ENCODE measurements at places on chromosomes 2 and 18.

DNA sequence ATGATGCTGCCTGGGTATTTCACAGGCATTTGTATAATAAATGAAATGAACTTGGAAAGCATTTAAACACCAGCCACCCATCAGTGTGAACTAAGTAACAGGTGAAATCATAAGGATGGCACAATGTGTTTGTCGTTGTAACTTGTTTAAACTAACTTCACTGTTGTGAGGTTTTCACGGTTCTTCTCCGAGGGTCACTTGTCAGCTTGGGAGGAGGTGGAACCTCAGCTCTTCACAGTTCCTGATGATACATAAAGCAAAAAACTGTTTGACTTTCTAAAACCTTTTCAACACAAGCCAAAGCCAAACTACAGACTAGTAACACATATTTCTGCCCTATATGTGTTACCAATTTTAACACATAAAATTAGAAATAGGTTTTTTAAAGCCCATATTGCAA is 13.1 kb downstream of the TMEM18 start:
- DNase-seq, result no peak

- no peak for DNase-seq
Observed at GRCh38 chr2:217804791-217805667, 197.8 kb downstream of the TNS1 start.

DNA sequence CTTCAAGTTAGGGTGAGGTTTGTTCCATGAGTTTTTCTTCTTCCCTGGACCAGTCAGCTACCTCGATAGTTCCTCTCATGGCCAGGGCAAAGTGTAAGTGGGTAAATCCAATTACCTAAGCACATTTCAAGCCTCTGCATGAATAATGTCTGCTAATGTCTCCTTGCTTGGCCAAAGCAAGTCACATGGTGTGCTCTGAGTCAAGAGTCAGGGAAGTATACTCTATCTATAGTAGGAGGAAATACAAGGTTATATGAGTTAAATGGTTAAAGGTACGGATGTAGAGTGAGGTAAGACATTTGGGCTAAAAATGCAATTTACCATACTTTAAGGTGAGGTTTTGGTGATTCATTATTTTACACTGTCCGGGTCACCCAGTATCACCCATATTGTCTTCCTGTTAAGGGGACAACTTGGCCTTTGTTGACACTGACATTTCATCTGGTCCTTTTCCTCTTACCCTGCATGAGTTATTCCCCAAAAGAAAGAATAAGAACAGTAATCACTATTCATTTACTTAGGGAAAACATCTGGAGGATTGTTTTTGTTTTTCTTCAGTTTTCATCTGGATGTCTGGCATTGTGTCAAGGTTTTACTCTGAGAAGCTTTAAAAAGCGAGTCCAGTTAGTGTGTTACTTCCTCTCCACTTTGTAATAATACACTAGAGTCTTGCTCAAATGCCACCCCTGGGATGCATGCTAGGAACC is 405.5 kb downstream of the RND3 start:
- peak; percentile 27 for DNase-seq

GRCh38 chr2:29703336-29703735 is 218.1 kb downstream of the ALK start:
- peak; percentile 4 for DNase-seq

- DNase-seq, result peak; percentile 38
Observed at GRCh38 chr18:52341608-52342381, 1.8 kb downstream of the DCC start.

DNA sequence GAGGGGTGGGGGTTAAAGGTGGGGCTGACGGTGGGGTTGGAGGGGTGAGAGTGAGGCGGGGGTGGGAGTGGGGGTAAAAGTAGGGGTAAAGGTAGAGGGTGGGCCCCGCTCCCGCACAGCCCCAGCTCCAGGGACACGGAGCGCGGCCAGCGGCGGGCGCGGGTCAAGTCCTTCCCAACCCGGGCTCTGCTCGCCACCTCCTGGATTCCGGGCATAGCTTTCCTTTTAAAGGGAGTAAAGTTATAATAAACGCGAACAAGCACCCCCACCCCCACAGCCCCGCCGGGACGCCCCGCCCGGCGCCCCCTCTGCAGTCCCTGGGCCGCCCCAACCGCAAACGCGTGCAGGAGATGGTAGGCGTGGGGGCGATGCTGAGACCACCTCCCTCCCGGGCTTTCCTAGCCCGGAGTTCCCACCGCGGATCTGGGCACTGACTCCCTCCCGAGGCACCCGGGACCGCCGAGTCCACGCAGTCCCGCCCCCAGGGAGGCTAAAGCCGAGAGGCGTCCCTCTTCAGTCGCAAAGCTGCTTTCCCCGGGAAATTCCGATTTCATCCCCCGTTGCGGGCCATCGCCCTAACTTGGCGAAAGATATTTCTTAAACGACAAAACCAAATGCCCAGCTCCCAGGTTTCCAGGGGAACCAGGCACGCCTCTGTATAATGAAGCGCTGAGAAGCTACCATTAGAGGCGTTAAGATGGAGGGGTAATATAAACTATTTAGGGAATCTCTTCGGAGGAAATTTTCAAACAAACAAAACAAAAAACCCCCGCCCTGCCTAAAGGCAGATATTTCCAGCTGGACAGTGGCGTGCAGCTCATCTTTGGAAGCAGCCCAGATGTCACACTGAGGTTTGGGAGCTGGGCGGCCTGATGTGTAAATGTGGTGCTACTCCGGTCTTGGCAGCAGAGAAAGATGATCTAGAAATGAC is at the start of gene LIMS2:
Gene LIMS2 (minus strand): TSS at position 200 of the 931 bp plus-strand sequence. CDS start 506 bp downstream, outside the sequence.
- peak; percentile 74 for DNase-seq

- no peak for DNase-seq
Observed at GRCh38 chr18:11887328-11888128, 20.6 kb downstream of the MPPE1 start.

DNA sequence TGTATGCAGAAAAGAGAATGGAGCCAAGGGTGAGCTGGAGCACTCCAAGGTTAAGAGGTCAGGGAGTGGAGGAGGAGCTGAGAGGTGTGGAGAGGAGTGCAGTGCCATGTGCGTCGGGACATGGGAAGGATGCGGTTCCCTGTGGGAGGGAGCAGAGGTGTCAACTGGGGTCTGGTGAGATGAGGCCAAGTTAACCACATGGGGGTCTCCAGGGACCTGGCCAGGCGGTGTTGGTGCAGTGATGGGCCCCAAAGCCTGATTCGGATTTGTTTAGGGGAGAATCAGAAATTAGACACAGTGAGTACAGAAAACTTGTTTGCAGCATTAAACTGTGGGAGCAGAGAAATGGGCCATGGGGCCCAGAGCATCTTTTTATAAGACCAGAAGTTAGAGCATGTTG is 210.5 kb downstream of the LDLRAD4 start:
- no peak for DNase-seq

DNA sequence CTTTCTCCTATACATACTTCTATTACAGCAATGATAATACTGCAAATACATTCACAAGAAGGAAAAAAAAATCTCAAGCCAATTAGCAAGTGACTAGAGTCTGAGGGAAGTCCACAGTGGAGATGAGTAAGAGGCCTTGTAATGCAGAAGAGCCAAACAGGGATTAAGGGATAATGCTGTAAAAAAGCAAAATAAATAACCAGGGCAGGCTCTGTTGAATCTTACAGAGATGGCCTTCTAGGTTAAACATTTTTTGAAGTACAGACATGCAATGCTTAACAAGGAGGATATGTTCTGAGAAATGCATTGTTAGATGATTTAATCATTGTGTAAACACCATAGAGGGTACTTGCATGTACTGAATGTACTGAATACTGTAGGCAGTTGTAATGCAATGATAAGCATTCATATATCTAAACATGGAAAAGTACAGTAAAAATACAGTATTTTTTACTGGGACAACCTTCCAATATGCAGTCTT is 122.1 kb upstream of the RMDN2 start:
- peak; percentile 99 for DNase-seq

GRCh38 chr2:77834360-77835002 is 312.3 kb upstream of the LRRTM4 start:
- no peak for DNase-seq

DNA sequence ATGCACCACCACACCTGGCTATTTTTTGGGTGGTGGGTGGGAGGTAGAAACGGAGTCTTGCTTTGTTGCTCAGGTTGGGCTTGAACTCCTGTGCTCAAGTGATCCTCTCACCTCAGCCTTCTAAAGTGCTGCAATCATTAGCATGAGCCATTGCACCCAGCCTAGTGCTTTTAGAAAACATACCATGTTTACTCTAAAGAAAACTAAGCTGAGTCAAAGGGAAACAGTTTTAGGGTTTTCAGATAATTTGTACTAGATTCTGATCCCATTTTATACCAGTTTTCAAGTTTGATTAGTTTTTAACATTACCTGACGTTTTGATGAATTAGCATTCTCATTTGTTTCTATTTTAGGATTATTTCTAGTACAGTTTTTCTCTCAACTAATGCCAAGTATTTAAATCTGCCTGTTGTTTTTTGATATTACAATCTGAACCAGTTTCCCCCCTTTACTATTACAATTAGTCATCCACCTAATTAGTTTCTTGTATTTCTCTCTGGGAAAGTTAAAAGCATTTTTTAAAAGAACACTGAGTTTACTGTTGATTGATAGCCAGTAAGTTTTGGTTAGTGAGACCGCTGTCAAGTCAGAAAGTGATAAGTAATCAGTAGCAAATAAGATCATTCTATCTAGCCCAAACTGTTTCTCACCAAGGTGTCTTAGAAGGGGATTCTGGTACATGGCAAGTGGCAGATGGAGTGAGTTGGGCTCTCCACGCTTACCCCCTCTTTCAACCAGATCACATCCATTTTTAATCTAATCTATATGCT is 24.2 kb upstream of the TBR1 start:
- DNase-seq, result no peak

DNA sequence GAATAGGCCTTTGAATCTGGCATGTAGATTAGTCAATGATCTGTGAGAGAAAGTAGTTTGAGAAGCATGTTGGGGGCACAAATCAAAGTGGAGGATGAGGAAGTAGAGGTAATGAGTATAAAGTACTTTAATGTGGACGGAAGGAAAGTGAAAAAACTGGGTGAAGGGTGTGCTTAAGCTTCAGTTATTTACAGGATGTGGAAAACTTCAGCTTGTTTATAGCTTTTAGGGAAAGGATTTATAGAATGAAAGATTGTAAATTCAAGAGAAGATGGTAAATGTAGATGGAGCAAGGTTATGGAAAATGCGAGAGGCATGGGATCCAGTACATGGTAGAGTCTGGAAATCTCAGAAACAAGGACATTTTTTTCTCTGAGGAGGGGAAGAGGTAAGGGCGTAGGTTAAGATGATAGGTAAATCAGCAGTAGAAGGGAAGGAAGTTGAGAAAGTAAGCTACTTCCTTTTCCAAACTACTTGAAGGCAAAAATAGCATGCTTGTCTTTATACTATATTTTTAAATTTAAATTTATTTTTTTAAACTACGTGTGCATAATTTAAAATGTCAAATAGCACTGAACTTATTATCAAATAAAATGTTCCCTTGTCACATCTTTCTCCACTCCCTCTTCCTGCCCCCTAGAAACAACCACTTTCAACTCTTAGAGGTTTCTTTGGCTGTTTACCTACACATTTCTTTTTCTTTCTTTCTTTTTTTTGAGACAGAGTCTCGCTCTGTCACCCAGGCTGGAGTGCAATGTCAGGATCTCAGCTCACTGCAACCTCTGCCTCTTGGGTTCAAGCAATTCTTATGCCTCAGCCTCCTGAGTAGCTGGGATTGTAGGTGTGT is 8.5 kb downstream of the FAM117B start:
- DNase-seq, result no peak

DNA sequence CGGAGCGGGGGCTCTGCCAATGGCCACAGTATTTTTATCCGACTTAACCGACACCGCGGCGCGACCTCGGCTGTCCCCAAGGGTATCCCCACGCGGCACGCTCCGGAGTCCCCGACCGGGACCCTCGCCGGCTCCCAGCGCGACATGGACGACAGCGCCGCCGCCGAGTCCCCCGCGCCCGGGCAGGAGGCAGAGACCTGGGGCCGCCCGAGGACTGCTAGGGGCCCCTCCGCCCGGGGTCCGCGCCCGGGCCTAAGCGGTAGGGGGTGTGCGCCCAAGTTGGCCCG is 468 bp downstream of the UXS1 start:
- DNase-seq, result no peak

DNA sequence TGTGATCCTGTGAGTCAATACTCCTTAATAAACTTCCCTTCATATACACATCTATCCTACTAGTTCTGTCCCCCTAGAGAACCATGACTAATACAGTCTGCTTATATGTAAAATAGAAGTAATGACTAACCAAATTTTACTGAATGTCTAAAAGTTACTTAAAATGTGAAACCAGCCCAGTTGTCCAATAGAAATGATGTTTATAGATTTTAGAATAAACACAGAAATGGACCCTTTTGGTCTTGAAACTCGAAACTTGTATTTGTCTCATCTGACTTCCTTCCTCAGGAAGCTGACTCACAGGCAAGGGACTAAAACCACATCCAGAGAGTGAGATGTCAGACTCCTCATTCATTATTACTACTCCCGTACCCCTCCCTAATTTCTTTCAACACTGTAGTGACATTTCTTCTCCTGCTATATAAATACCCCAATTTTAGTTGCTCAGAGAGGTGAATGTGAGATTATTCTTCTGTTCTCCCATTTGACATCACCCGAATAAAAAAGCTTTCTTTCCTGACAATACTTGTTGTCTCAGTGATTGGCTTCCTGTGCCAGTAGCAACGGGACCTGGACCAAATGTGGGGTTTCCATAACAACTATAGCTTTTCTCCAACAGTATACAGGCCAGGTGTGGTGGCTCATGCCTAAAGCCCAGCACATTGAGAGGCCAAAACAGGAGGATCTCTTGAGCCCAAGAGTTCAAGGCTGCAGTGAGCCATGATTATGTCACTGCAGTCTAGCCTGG is 486.0 kb downstream of the ERBB4 start:
- DNase-seq, result peak; percentile 32

DNA sequence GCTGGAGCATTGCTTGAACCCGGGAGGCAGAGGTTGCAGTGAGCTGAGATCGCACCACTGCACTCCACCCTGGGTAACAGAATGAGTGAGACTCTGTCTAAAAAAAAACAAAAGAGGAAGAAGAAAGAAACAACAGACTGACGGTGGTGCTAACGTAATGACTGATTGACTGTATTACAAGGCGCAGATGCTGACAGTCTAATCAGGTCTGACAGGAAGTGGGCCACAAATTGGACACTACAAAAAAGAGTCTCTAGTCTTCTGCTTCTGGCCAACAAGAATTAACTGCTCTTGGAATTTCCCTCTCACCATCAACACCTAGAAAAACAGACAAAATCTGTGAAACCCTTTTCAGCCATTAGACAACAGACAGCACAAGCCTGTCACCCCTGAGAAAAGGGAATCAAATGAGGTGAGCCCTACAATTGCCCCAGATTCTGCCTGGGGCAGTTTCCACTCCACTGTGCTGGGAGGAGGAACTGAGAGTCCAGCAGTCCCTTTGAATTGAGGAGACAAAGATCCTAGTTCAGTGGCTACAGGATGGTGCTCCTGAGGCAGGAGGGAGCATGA is 43.3 kb downstream of the SNED1 start:
- no peak for DNase-seq

GRCh38 chr2:164779383-164780057 is 62.1 kb downstream of the COBLL1 start:
- DNase-seq, result no peak

- DNase-seq, result no peak
Observed at GRCh38 chr2:47360927-47361326, 42.0 kb upstream of the MSH2 start.

Data from fibroblast of skin of scalp (primary cell).